ENCODE measurements at places on chromosomes 1 and 21. TPM values are rescaled to one million over a fixed set of nuclear protein-coding genes. Genes with fewer than 3 reads are reported as not detected.

DNA sequence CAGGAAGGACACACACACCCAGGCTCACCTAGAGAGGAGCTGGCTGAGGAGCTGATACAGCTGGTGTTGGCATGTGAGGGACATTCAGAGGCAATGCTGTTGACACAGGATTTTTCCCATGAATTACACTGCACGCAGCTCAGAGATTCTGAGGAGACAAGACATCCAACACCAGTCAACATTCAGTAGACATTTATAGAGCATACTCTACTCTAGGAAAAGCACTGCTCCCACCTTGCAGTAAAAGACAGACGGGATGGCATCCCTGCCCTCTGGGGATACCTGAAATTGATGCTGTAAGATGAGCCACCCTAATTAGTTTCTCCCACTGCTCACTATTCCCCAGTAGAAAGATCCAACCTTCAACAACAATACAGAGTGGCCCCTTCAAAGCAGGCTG is 5.1 kb downstream of the LYPD8 start:
- DNase-seq, result no peak

DNA sequence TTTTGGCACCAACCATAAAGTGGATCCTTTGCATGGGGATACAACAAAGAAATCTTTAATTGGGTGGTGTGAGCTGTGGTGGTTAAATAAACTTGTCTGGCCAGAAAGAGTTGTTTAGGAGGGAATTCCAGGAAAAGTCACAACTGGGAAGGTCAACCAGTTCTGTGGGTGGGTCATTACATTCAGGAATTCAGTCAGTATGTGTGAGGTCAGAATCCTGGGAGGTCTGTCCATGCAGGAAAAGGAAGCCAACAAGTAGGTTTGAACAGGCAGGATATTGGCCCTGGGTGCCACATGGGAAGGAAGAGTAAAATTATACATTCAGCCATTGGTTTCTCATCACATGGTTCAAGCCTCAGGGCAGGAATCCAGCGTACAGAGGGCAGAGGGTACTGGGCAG is 162.3 kb upstream of the ADAMTS5 start:
- DNase-seq, result no peak

DNA sequence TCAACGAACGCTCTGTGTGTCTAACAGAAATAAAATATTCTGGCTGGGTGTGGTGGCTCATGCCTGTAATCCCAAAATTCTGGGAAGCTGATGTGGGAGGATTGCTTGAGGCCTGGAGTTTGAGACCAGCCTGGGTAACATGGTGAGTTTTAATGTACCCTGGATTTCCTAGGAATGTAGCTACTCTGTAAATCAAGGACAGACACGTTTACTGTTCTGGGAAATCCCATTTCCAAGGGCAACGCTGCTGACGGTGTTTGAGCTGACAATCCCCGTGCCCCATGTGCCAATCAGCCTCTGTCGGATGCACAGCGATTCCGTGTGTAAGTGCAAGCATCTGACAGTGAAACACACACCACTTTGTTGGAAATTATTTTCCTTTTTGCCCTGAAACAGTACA is 8.0 kb downstream of the CORT start:
- DNase-seq, result no peak

DNA sequence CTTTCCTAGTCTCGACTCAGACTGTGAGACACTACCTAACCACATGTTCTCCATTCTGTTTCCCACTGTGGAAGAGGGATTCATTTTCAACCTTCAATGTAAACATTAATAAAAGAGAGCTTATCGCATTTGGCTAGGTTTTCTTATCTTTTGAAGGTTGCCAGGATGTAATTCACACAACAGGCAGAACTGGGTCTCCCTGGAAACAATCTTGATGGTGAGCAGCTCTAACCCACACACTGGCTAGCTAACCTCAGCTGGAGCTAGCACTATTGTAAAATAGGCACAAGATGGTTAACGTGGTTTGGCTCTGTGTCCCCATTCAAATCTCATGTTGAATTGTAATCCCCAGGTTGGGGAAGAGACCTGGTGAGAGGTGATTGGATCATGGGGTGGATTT is 75.1 kb downstream of the ZSCAN20 start:
- DNase-seq, result no peak

GRCh38 chr1:8800416-8800815 is 17.0 kb downstream of the RERE start:
- DNase-seq, result no peak

DNA sequence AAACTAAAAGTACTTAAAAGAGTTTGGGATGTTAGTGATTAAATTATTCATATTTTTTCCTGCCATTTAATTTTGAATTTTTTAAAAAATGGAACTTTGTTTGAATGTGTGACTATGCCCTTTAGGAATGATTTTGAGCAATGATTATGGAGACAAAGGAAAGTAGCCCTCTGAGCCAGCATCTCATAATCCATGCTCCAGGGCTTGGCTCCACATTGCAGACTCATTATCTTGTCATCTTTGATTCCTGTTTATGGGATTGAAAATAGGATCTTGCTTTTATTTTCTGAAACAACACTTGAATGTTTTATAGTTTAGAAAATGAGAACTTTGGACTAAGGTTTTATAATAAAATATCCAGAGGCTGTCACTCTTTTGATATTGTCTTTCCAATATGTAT is 14.5 kb downstream of the AXDND1 start:
- DNase-seq, result no peak

- DNase-seq, result no peak
These were observed 58.1 kb downstream of the SCCPDH start for GRCh38 chr1:246782120-246782900.

CTH gene
- 4.8 TPM for total RNA-seq

ACTN2 gene
- total RNA-seq, result 2.2 TPM

DEPDC1 gene
- total RNA-seq, result 9.9 TPM

DNA sequence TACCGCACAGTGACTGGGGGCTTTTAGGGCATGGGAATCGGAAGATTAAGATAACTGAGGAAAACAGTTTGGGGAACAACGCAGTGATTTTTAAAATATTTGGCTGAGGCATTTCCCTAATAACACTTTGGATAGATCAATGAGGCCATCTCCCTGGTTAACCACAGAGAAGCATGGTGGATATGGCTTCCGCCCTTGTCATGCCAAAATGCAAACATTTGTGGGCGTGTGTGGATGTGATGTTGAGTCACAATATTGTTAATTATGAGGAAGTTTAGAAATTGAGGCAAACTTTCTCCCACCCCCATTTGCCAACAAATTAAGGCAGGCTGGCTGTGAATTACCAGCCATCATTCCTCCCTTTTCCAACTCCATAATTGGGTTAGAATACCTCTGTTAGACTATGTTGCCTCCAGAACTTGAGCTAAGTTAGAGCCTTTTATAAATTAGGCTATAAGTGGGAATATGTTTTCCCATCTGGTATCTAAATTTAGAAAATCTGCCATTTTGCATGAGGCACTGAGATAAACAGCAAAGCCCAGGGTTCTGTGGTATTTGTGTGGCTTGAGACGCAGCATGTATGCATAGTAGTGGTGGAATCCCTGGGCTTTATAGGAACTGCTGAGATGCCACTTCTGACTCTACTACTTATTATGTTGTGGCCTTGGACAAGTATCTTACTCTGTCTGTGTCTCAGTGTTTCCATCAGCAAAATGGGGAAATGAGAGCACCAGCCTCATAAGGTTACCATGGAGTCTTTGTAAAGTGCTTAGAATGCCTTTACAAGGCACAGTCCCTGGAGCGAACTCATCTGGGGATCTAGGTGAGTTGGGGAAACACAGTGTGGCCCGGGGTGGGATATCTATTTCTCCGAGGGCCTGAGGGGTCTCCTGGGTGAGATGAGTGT is 154.6 kb downstream of the C1orf94 start:
- no peak for DNase-seq

- no peak for DNase-seq
These were observed 484.5 kb upstream of the TMPRSS15 start for GRCh38 chr21:18887922-18888602.

GRCh38 chr1:160070243-160071163 is 543 bp upstream of the KCNJ10 start:
- DNase-seq, result peak; percentile 85

GRCh38 chr1:100035214-100035613 is 65.4 kb downstream of the SLC35A3 start:
- DNase-seq, result no peak

PTGFRN gene
- total RNA-seq, result 108 TPM

GRCh38 chr1:57013522-57013921 is 47.7 kb upstream of the C8B start:
- DNase-seq, result no peak

DNA sequence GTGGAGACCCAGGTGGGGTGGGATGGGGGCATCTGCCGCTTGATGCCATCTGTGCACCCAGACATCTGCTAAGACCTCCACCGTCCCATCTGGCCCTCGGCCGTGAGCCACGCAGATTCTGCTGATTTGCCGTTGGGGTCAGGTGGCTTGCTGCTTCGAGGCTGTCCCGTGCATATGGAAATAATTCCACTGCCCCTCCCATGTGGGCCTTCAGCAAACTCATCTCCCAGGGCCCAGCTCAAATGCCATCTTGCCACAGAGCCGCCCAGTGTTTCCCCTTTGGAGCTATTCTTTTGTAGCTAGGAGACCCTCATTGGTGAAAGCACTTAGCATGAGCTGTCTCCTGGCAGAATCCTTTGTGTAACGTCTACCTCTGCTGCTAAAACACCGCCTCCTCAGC is 99.8 kb downstream of the KAZN start:
- DNase-seq, result no peak

DNA sequence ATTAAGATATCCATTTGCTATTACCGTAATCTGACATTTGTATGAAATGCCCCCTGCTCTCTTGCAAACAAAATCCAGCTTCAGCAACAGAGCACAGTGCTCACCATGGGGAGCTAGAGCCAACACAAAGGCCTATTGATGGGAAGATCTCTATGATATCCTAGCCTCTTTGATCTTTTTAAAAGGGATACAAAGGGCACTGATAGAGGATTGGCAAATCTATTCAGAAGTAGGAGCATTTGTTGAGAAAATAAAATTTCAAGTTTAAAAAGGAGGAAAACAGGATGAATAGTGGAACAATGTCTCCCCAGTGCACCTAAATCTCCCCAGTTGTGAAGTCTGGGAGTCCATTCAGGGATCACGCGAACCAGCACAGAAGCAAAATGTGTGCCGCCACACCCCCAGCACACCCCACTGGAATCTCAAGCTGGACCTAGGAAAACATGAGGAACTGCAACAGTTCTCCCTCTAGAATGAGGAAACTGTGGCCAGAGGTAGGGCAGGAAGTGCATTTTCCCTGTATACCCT is 32.2 kb downstream of the MRAP start:
- DNase-seq, result no peak

PFKFB2 gene
- 12.7 TPM for total RNA-seq

GRCh38 chr1:17403081-17403480 is 31.1 kb downstream of the PADI6 start:
- DNase-seq, result no peak

GRCh38 chr1:217462159-217462558 is 168.7 kb downstream of the GPATCH2 start:
- DNase-seq, result no peak

KRTAP12-2 gene
- not detected for total RNA-seq

- no peak for DNase-seq
These were observed 16.5 kb downstream of the MIA3 start for GRCh38 chr1:222634180-222635013.

- DNase-seq, result peak; percentile 88
These were observed 12.6 kb downstream of the ZC3H12A start for GRCh38 chr1:37486680-37487618.

DNA sequence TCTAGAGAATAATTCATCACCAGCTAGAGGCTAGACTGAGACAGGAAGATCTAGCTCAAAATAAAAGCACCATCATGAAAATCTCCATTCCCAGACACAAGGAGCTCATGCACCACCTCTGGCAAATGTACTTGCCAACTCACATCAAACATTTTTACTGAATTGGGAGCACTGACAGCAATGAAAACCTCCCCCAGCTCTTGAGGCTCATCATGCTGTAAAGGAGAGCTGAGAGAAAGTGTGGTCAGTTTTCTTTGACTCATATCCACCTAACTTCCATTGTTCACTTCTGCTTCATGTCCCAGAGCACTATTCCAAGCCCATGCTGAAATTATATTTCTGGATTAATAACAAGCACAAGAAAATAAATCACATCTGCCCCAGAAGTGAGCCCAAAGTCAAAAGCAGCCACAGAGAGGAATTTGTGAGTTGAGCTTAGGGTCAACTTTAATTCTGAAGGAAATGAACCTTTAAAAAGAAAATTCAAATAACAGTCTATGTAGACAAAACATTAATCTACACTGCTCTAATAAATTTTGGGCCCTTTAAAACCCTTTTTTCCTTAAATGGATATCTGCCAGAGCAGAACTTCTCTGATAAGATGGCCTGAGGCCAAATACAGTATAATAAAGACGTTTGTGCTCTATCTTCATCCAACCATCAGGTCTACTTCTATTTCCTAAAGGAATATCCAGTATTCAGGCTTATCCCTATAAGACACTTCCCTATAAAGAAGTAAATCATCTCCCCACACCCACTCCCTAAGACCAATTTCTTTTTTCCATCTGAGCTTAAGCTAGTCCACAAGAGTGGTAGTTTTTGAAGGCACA is 85.9 kb upstream of the ADAM30 start:
- no peak for DNase-seq

RIMKLA gene
- 0.31 TPM for total RNA-seq

ADAMTS1 gene
- total RNA-seq, result 72.7 TPM

EVA1B gene
- 80.4 TPM for total RNA-seq

GRCh38 chr1:67399199-67399993 is 30.8 kb downstream of the SERBP1 start:
- DNase-seq, result no peak

DNA sequence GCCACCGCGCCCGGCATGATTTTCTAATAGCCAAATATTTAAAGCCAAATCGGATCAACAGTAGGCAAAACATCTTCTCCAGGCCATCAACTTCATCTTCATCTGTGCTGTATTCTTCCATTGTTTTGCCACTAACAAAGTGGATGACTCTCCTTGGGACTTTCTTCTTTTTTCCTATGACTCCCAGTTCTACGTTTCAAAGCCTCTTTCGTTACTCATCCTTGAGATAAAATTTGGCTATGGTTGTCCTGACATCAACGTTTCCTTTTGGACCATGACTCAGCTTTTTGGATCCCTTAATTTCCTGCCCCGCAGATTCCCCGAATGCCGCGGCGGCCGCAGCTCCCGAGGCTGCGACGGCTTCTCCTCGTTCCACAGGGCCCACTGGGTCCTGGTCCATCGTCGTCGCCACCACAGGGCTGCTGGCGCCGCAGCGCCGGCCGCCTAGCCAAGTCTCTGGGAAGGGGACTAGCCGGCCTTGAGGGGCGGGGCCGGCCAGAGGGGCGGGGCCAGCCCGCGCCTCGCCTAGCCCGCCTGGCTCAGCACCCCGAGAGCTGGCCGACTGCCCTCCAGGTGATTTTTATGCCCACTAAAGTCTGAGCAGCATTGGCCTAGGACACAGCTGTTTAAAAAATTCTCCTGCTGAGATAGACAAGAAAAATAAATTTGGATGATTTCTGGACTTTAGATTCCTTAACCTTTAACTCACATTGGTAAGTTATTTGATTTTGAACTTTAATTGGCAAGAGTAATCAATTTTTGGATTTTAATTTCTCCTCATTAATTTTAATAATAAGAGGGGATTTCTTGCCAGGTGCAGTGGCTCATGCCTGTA is 93.9 kb downstream of the ADCY10 start:
- peak; percentile 50 for DNase-seq

DNA sequence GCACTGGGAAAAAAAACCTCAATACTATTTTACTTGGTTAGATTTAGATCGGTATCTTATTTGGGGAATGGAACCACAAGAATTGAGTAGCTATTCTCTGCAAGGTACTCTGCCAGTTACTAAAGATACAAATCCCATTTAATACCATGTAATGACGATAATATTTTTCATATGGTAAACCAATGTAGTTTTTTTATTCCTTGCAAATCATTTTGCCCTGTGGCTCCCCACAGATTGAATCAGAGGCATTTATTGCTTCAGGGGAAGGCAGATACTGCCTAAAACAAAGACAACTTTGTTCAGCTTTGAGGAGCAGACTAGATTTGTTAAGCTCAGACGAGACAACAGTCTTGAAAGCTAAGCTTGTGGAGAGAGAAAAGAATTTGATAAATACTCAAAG is 226.7 kb upstream of the RUNX1 start:
- DNase-seq, result no peak

All from mesothelial cell of epicardium (in vitro differentiated cells).